CD4-positive, CD25-positive, alpha-beta regulatory T cell (primary cell): ENCODE measurements at places on chromosomes 7 and 10.

DNA sequence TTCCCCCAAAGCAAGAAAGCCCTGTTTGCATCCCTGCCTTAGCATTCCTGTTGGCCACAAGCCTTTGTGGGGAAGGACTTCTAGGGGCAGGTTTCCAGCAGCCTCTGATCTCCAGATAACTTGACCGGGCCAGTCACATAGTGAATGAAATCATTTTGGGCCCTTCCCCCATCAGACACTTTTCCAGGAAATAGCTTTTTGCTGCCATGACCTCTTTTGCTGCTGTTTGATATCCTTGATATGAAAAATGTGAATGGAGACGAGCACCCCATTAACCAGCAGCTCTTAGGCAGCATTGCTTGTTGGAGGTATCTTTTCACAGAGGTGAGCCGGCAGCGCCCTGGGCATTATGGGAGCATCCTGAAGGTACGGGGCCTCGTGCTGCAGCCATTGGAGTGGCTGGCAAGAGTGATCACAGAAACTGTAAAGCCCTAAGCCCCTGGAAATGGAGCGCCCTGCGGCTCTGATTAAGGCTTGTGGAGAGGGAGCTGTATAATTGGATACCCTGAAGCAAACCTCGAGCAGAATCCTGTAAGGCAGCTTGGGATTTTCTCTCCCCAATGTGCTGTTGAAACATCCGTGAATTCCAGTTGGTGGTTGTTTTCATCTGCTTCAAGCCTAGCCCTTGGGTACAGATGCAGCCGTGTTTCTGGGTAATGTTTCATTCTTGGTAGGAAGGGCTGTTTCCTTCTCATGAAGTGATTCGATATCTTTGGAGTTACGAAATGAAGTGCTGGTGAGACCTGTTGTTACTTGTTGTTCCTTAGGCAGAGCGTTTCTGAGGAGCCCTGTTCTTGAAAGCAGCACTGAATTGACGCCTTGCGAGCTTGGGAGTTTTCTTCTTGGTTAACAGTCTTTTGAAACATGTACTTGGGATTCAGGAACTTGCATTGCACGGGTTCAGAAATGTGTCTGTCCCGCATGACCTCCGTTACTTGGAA lies 179.0 kb downstream of the PTEN start:
- no peak for DNase-seq

GRCh38 chr7:30983042-30983913 lies 19.5 kb downstream of the GHRHR start:
- DNase-seq, result peak; percentile 70

DNA sequence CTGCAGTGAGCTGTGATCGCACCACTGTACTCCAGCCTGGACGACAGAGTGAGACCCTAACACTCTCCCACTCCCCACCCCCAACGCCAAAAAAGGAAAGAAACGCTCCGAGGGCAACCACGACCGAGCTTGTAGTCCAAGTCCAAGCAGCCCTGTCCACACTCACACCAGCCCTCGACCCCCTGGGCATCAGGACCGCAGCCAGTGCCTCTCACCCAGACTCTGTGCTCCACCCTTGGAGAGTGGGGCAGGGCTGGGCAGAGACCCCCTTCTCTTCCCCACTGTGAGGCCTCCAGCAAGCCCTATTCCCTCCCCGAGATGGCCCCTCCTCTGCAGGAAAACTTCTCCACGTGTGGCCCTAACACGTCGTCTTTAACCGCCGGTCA lies 82.6 kb downstream of the FOXL3 start:
- DNase-seq, result no peak

GRCh38 chr10:110042181-110042580 lies 34.4 kb downstream of the ADD3 start:
- DNase-seq, result no peak

DNA sequence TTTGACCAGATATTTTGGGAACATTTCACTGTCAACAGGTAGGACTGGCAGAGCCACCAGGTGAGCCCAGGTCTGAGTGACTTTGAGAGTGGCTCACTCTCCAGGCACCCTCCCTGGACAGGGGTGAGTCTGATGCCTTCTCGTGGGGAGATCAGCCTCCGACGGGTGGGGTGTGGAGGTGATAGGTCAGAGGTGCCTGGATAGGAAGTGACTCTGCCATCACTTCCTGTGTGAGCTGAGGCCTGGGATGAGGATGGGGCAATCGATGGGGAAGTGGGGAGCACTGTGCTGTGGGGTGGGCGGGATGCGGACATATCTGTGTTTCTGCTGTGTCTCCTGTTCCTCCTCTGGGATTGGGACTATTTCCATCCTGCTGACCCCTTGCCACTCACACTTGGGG lies 34.6 kb downstream of the IFT22 start:
- DNase-seq, result no peak

DNA sequence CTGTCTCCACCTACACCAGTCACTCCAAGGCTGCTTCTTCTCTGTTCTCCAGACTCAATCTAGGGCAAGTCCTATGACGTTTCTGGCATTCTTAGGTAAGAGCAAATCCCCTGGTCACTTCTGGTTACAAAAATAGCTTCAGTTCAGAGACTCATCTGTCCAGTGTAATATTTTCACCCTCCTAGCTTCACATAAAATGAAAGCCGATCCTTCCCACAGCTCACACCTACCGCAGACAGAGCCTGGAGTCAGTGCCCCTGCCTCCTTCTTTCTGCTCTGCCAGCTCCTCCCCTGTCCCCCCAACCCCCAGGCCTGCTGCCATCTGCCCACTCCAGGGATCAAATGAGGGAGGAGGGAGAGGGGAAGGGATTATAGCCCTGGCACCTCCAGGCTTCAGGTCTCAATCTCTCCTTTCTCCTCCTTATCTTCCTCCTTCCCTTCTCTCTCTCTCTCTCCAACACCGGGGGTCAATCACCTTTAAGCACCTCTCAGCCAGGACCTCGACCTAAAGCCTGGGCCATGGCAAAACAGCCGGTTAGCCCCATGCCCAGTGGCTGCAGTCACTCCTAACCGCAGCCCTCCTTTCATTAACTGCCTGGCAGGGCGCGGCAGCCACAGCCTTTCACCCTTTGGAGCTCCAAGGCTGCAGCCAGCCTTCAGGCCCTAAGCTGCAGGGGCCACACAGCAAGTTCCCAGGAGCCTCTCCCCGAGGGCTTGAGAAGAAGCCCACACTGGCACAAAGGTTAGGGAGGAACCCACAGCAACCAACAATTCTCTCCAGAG lies 292.6 kb upstream of the MGMT start:
- DNase-seq, result no peak

GRCh38 chr7:4683884-4684565 lies 1.9 kb downstream of the FOXK1 start:
- peak; percentile 55 for DNase-seq

DNA sequence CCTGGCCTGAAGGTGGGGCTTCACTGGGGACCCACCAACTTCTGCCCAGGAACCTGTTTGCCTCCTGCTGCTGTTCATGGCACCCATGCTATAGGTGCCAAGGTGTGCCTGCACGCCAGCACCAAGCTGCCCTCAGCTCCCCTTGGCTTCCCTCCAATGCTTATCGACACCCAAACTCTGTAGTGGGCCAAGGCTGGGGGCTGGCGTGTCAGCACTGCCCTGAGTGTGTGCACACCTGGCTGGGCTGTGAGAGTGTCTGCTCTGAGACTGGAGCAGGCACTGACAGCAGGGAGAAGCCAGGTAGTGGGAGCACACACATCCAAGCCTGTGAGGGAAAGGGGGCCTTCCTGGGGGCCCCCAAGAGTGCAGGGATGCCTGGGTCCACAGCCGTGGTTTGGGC lies 43.1 kb upstream of the TUBB8 start:
- no peak for DNase-seq
